ENCODE measurements at places on chromosomes 7 and 10.
A peak's percentile ranks its signal among the peaks of the same experiment; 100 is the strongest.

DNA sequence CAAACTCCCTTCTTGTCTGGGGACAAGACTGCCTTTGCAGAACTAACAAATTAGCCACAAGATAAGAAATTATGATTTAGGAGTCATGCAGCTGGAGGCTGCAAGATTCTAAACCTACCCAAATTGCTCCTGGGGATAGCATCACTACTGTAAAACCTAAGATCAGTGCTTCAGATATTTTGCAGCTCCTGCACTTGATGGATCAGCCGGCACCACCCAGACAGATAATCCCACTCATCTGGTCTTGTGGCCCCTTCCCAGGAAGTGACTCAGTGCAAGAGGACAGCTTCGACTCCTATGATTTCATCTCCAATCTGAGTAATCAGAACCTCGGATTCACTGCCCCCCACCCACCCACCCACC is 181.9 kb downstream of the AKR1D1 start:
- no peak for DNase-seq

GRCh38 chr7:41568135-41568534 is 134.8 kb downstream of the INHBA start:
- no peak for DNase-seq

- no peak for DNase-seq
Observed at GRCh38 chr10:97711640-97712572, 1.6 kb upstream of the MARVELD1 start.

GRCh38 chr7:146115851-146116520 is 615 bp upstream of the CNTNAP2 start:
- peak; percentile 46 for DNase-seq

DNA sequence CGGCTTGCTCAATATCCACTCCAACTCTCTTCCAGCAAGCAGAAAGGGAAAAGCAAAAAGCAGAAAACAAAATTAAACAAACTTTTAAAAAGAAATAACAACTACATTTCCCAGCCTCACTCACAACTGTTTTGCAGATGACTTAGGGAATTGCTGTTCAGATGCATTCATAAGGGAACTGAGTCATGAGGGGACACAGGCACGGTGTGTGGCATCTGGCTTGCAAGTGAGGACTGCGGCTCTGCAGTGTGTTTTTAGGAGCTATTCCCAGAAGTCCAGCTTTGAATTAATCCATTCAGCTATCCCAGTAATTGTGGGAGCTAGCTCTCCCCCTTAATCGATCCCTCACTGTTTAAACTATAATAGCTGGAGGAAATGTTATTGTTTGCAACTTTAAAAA is 30.3 kb downstream of the PTN start:
- DNase-seq: no peak

DNA sequence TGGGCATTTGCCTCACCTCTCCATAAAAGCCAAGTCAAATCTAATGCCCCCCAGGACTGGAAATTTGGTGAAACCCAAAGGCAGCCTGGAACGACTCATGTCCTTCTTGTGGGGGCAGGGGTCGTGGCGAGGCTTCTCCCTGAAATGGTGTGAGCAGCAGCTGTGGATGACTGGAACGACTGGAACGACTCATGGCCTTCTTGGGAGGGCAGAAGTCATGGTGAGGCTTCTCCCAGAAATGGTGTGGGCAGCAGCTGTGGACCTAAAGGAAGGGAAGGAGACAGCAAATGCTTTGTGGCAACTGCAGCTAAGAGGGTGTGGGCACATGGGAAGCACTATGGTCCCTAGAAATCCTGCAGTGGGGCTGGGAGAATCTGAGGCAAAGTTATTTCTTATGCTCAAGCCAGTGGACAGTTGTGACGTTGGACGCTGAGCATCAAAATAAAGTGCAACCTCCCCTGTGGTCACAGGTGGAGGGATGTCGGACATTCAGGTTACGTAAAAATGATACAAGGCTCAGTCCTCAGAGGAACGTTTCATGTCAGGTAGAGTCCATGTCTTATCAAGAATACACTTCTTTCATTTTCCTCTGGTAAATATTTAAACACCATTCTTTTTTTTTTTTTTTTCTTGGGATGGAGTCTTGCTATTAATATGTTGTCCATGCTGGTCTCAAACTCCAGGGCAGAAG is 107.0 kb upstream of the KIF5B start:
- no peak for DNase-seq

- DNase-seq: no peak
Observed at GRCh38 chr7:38842746-38843145, 66.2 kb downstream of the VPS41 start.

GRCh38 chr10:58546722-58547445 is 34.2 kb downstream of the BICC1 start:
- DNase-seq: no peak

- no peak for DNase-seq
Observed at GRCh38 chr10:546971-547590, 142.4 kb downstream of the DIP2C start.

DNA sequence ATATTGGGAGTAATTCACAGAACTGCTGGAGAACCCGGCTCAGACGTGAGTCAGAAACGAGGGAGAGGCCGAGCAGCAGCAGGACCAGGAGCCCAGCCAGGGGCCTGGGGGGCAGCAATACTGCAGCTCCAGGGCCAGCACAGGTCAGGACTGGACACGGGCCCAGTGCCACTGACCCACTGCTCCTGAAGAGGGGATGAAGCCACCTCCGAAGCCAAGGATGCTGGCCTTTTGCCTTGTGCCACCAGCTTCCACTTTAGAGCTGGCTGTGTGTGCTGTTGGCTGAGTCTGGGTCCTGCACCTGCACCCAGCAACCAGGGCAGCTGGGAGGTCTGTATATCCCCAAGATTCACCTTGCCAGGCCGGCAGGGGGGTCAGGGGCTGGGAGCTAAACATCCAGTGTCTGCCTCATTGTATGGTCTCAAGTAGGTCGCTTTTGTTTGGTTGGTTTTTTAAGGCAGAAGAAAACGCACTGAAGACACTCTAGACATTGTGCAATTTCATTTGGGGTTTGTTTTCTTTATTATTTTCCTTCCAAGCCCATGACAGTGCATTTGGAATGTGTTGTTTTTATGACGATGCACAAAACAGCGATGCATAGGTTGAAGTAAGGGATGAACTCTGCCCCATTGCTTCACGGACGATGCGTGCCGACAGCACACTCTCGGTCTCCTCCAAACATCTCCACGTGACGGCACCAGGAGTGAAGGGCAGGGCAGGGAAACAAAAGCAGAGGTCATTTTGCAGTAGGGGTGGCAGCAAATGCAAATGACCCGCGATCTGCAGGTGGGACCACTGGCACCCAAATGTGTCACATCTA is 27.7 kb upstream of the INSIG1 start:
- DNase-seq: no peak

DNA sequence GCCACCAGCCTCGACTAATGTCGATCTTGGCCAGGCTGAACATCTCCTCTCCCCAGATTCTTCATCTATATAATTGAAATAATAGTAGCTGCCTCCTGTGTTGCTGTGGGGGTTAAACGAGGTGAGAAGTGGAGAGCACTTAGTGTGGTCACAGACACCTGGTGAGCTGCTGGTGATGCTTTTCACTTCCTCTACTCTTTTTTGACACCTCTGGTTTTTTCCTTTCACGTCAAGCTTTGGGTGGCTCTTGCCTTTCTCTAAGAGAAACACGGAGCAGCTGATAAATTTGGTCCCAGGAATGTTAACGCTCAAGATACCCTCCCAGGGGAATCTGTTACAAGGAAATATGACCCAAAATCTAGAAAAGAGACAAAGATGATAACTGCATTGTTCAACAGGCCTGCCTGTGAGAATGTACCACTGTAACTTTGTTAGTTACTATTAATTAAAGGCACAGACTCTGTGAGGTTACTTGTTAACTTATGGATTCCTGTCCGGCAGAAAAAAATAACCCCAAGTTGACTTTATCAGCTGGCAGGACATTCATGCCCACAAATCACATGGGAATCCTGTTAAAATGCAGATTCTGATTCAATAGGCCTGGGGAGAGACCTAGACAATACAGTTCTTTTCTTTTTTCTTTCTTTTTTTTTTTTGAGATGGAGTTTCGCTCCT is 9.5 kb upstream of the NPFFR1 start:
- DNase-seq: no peak

GRCh38 chr10:15781381-15781960 is 61.7 kb upstream of the ITGA8 start:
- DNase-seq: no peak

DNA sequence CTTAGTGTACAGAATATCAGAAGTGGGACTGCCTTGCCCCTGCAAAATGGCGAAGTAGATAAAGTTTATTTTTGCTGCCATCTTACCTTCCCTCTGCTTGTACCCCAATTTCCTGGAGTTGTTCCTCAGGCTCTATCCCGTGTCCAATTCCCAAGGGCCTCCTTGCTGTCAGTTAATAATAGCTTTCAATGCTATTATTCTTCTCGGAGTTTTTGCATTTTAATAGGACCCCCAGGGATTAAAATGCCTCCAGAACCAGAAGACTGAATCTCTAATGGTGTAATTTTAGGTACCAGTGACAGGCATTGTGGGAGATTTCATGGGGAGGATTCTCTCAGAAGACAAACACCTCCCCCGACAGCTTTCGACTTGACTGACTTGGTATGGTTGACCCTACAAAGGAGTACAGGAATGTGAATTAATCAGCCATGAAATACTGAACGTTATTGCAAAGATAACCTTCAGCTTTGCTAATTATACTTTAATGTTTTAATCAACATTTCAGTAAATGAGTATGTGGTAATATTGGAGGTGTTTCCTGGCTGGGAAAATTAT is 75.2 kb downstream of the ZNF22 start:
- no peak for DNase-seq

All from activated CD4-positive, alpha-beta T cell treated with anti-CD3 and anti-CD28 coated beads for 48 hours (primary cell).